Stimulated activated CD4-positive, alpha-beta T cell treated with anti-CD3 and anti-CD28 coated beads, Interleukin-1b, Interleukin-23, amount 100 ng/mL, for 4 hours (primary cell): ENCODE measurements at places on chromosomes 7 and 10.

GRCh38 chr10:106996510-106996909 is 168.0 kb downstream of the SORCS1 start:
- no peak for DNase-seq

GRCh38 chr10:111677759-111678158 is 505.8 kb downstream of the GPAM start:
- no peak for DNase-seq

GRCh38 chr10:63712717-63713115 is 191.5 kb downstream of the REEP3 start:
- DNase-seq = no peak

- no peak for DNase-seq
Measured at GRCh38 chr7:90931986-90932916, 332.0 kb upstream of the FZD1 start.

DNA sequence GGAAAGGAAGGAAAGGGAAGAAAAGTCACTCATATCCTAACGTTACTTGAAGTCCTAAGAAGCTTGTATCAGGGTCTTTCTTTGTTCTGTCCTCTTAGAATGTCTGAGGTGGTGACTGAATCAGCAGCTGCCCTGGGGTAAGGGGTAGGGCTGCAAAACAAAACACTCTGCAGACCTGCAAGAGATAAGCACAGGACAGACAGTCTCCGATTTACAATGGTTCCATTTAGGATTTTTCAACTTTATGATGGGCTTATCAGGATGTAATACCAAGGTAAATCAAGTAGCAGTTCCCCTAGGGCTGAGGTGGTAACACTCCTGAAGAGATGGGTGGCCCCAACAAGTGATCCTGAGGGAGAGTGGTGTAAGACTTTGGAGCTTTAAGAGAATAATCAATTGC is 16.5 kb downstream of the KDM7A start:
- DNase-seq = no peak

DNA sequence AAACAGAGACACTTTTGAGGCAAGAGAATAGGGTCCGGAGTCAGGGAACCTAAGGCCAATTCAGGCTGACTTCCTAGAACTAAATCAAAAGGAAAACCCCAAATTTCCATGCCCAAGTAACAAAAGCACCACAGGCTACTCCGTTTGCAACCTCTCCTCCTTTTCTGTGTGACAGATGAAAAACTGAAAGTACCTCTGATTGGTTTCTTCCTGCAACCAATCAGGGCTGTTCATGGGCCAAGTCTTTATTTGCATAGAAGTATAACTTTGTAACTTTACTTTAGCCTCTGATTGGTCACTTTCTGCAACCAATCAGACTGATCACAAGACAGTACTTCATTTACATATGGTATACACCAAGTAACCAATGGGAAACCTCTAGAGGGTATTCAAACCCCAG is 239.9 kb upstream of the KCND2 start:
- no peak for DNase-seq

DNA sequence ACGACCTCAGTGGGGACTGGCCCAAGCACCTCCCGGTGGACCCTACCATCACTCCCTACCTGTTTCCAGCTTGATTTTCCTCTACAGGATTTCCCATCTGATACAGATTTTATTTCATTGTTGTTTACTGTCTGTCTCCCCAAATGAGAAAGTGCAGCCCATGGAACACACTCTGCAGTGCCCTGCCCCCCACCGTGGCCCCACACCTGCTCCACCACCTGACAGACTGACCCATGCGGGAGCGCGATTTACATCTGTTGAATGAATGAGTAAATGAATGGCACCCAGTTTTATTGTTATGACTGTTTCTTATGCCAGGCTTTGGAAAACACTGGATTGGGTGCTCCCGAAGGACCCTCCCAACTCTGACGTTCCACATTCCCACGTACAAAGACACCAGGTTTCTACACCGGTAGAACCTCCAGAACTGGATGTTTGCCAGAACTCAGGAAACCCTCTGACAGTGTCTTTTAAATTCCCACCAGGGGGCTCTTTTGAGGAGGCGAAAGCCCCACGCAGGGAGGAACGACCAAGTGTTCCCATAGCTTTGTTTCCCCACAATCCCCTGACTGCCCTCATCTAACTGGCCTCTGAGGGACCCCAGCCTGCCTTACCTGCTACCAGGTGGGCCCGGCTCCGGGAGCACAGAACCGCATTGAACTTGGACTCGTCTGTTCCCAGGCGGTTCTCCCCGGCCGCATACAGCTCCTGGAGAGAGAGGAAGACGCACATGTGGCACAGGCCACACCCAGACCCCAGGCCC is 29.0 kb downstream of the PLAC9 start:
- DNase-seq = no peak

- DNase-seq = no peak
Measured at GRCh38 chr7:44846816-44847508, 925 bp downstream of the H2AZ2 start.
